ENCODE measurements at places on chromosomes 5 and 9. TPM values are rescaled to one million over a fixed set of nuclear protein-coding genes. Genes with fewer than 3 reads are reported as not detected.

The MFAP3 gene
- total RNA-seq = 82.7 TPM

The C1QTNF3 gene
- 1.00 TPM for total RNA-seq

The CDH18 gene
- total RNA-seq = under 0.01 TPM

The TMED9 gene
- total RNA-seq = 183 TPM

The IL33 gene
- 16.6 TPM for total RNA-seq

The CD72 gene
- total RNA-seq = 1.0 TPM

The LHX6 gene
- total RNA-seq = 0.34 TPM

The CARD9 gene
- total RNA-seq = 1.2 TPM

The IFNA10 gene
- not detected for total RNA-seq

The ANKRD18A gene
- 1.9 TPM for total RNA-seq

The CXXC5 gene
- total RNA-seq = 5.1 TPM

The SH3RF2 gene
- total RNA-seq = 32.2 TPM

The ECSCR gene
- not detected for total RNA-seq

The TESK1 gene
- 16.8 TPM for total RNA-seq

The RICTOR gene
- total RNA-seq = 34.9 TPM

The IFNA16 gene
- not detected for total RNA-seq

The SLC6A19 gene
- total RNA-seq = not detected

The RELL2 gene
- total RNA-seq = 16.1 TPM

The RMRP gene
- total RNA-seq = 104,493 TPM

The SURF1 gene
- total RNA-seq = 16.4 TPM

The FST gene
- total RNA-seq = 215 TPM

The HRH2 gene
- not detected for total RNA-seq

The MYOT gene
- total RNA-seq = not detected

The WNT8A gene
- total RNA-seq = not detected

The SVEP1 gene
- under 0.01 TPM for total RNA-seq

The PPIC gene
- total RNA-seq = 40.7 TPM

The PPP3R2 gene
- not detected for total RNA-seq

The CDC20B gene
- total RNA-seq = under 0.01 TPM

The SLC6A18 gene
- not detected for total RNA-seq

The HSPB3 gene
- not detected for total RNA-seq

The PRR7 gene
- 3.1 TPM for total RNA-seq

The ALDH1A1 gene
- 32.2 TPM for total RNA-seq

The PTGES gene
- 11.0 TPM for total RNA-seq

The GZMA gene
- total RNA-seq = not detected

The QRFP gene
- total RNA-seq = not detected

The FBP2 gene
- total RNA-seq = not detected

The GEMIN5 gene
- total RNA-seq = 31.2 TPM

The TMEM215 gene
- not detected for total RNA-seq

The ACOT12 gene
- not detected for total RNA-seq

The DPP7 gene
- total RNA-seq = 62.2 TPM

The TRIM32 gene
- total RNA-seq = 27.3 TPM

The FABP6 gene
- total RNA-seq = 0.64 TPM

The EFNA5 gene
- total RNA-seq = 18.7 TPM
